ENCODE measurements at places on chromosomes 5 and 9. TPM values are rescaled to one million over a fixed set of nuclear protein-coding genes. Genes with fewer than 3 reads are reported as not detected.

GRCh38 chr9:16134351-16134750, 581.5 kb downstream of the CCDC171 start:
- no peak for DNase-seq
- no peaks in the 10 kb centered on the region for H3K27me3 ChIP-seq
- H3K4me1 ChIP-seq, result peaks cover 2% of the 10 kb centered on the region

DNA sequence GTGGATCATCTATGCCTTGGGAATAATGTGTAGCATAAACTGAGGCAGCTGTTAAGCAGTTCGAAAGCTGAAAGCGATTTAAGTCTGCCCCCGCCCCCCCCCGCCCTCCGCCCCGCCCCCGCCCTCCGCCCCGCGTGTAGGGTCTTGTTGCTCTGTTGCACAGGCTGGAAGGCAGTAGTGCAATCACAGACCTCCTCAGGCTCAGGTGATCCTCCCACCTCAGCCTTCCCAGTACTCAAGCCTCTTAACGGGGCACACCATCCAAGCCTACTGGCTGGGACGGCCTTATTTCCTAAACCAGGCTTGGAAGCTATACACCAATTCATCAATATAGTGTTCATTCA, 945 bp downstream of the ANKDD1B start:
- H3K4me3 ChIP-seq, result peak overlapping the region; percentile 67
- peaks cover 6% of the 10 kb centered on the region for H3K4me1 ChIP-seq
- no peak overlapping the region for H3K27ac ChIP-seq
- no peaks in the 10 kb centered on the region for H3K27me3 ChIP-seq

Gene PCDHGA8
- 0.75 TPM for total RNA-seq

Gene CCDC192
- not detected for total RNA-seq

DNA sequence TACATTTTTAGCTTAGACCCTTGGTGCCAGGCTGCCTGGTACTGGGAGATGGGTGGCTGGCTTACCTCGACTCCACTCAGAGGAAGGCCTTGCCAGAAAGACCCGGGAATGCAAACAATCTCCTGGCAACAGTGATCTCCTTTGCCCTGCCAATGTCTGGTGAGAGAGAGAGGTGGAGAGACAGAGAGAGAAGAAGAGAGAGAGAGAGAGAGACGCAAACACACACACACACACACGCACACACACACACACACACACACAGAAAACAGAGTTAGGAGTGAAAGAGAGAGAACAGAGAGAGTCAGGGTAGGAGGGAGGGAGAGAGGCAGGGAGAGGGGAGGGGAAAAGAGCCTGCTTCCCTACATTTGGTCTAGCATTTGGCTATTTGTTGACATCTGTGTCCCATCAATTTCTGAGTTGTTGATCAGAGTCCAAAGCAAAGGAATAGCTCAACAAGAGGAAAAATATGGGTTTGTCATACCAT, 181.6 kb upstream of the MAP1B start:
- H3K27ac ChIP-seq, result no peak overlapping the region
- no peaks in the 10 kb centered on the region for H3K36me3 ChIP-seq
- H3K4me1 ChIP-seq, result no peaks in the 10 kb centered on the region
- H3K4me3 ChIP-seq, result no peak overlapping the region

DNA sequence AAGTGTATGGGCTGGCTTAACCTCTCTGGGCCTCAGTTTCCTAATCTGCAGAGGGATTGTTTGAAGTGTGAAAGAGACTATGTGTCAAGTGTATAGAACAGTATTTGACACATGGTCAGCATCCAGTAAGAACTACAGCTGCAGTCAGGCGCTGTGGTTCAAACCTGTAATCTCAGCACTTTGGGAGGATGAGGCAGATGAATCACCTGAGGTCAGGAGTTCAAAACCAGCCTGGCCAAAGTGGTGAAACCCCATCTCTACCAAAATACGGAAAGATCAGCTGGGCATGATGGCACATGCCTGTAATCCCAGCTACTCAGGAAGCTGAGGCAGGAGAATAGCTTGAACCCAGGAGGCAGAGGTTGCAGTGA, 31.9 kb upstream of the STING1 start:
- H3K36me3 ChIP-seq, result no peaks in the 10 kb centered on the region
- no peak overlapping the region for H3K27ac ChIP-seq
- DNase-seq, result no peak
- no peaks in the 10 kb centered on the region for H3K4me1 ChIP-seq
- H3K27me3 ChIP-seq, result no peaks in the 10 kb centered on the region

Gene SPATA31E1
- not detected for total RNA-seq

Gene SLC31A2
- total RNA-seq, result 28.5 TPM

DNA sequence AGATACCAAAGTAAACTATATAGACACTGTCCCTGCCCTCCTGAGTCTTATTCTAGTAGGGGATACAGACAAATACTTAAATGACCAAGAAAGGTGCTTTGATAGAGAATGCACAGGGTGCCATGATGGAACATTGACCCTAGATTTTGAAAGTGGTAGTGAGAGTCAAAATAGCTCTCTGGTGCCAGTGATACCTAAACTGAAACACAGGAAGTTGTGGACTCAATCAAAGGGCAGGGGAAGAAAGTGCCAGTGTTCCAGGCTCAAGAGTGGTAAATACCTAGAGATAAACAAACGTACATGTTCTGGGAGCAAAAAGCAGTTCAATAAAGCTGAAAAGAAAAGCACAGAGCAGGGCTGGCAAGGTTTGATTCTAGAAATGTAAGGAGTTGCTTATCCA, 267.6 kb downstream of the ISL1 start:
- no peaks in the 10 kb centered on the region for H3K27me3 ChIP-seq
- no peak for DNase-seq
- no peaks in the 10 kb centered on the region for H3K4me1 ChIP-seq
- no peaks in the 10 kb centered on the region for H3K36me3 ChIP-seq

GRCh38 chr5:139768807-139769465, 26.7 kb upstream of the PSD2 start:
- H3K4me1 ChIP-seq, result peaks cover 7% of the 10 kb centered on the region
- DNase-seq, result no peak
- no peak overlapping the region for H3K4me3 ChIP-seq
- no peaks in the 10 kb centered on the region for H3K27me3 ChIP-seq

Gene PDE8B
- total RNA-seq, result 0.59 TPM

Gene TRAF1
- total RNA-seq, result 0.42 TPM

Data from liver (tissue), 10 donors.